Myometrial cell (primary cell): ENCODE measurements at places on chromosomes 5 and 9. TPM values are rescaled to one million over a fixed set of nuclear protein-coding genes. Genes with fewer than 3 reads are reported as not detected.

STPG3 gene
- total RNA-seq: not detected in 2 replicates

SCGB3A2 gene
- total RNA-seq: not detected in 2 replicates

POLR3G gene
- 14.1 and 26.9 TPM in 2 replicates for total RNA-seq

LCN1 gene
- not detected in 2 replicates for total RNA-seq

CAMSAP1 gene
- 16.1 and 16.7 TPM in 2 replicates for total RNA-seq

OLFM1 gene
- 0.29 and 9.9 TPM in 2 replicates for total RNA-seq

WDR31 gene
- total RNA-seq: 0.29 and 2.1 TPM in 2 replicates

SCGB3A1 gene
- total RNA-seq: not detected in 2 replicates

TMC1 gene
- not detected in 2 replicates for total RNA-seq

MYMK gene
- not detected in 2 replicates for total RNA-seq

OTP gene
- not detected in 2 replicates for total RNA-seq

TAF11L5 gene
- not detected in 2 replicates for total RNA-seq

ZFP62 gene
- total RNA-seq: 2.9 and 6.9 TPM in 2 replicates

NXNL2 gene
- 1.9 and 2.6 TPM in 2 replicates for total RNA-seq

F2RL2 gene
- total RNA-seq: 0.58 and 1.8 TPM in 2 replicates

SLC6A7 gene
- not detected in 2 replicates for total RNA-seq

C9orf152 gene
- total RNA-seq: not detected in 2 replicates

ZFP2 gene
- 0.18 and 0.58 TPM in 2 replicates for total RNA-seq
